ENCODE measurements at places on chromosomes 11 and 22.
A peak's percentile ranks its signal among the peaks of the same experiment; 100 is the strongest.

DNA sequence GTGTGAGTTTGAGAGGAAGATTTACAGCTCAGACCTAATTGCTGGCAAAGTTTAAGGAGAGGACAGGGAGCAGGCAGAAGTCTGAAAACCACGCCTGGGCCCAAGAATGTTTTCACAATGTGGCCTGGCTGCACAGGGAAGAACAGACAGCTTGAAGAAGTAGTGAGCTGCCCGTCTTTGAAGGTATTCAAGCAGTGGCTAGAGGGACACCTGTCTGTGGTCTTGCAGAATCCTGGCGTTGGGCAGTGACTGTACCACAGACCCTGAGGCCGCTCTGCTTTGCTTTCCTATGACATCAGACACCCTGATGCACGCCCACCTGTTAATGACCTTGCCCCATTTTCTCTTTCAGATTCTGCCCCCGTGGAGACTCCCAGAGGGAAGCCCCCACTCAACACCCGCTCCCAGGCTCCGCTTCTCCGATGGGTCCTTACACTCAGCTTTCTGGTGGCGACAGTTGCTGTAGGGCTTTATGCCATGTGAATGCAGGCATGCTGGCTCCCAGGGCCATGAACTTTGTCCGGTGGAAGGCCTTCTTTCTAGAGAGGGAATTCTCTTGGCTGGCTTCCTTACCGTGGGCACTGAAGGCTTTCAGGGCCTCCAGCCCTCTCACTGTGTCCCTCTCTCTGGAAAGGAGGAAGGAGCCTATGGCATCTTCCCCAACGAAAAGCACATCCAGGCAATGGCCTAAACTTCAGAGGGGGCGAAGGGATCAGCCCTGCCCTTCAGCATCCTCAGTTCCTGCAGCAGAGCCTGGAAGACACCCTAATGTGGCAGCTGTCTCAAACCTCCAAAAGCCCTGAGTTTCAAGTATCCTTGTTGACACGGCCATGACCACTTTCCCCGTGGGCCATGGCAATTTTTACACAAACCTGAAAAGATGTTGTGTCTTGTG lies 6.6 kb upstream of the MCM5 start:
- DNase-seq: no peak

GRCh38 chr11:47616726-47617416 lies 22.7 kb upstream of the C1QTNF4 start:
- peak; percentile 26 for DNase-seq

DNA sequence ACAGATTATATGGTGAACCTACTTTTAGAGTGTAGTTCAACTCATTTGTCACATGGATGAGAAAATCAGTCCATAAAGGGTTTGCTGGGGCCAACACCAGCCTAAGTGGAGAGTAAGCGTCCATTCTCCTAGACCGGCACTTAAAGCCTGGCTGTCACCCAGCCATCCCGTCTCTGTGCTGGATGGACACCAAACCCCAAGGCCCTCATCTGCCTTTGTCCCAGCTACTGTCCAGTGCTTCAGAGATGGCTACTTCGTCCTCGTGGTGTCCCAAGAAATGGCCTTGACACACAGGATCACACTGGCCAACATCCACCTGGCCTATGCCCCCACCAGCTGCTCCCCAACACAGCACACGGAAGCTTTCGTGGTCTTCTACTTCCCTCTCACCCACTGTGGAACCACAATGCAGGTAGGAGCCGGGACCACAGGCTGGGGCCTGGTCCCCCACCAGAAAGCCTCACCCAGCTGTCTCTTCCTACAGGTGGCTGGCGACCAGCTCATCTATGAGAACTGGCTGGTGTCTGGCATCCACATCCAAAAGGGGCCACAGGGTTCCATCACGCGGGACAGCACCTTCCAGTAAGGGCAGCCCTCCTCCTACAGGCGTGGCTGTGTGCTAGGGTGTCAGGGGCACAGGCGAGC lies 3.5 kb downstream of the ZP1 start:
- DNase-seq: no peak

DNA sequence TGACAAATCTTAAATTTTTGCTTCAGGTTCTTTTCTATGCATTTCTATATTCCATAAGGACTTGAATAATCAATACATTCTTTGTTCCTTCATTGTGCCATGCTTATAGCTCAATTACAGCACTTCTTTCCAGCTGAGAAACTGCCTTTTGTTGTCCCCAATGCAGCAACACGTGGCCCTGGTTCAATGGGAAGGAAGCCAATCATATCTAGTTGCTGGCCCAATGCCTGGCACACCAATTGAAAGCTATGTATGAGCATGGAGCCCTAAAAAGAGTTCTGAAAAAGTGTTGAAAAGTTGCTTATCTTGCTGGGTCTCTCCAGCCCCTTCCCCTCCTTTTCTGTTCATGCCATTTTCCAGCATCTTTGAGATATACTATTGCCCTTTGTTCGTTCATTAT lies 448.0 kb upstream of the FAT3 start:
- DNase-seq: no peak

GRCh38 chr11:36280531-36280930 lies 8.7 kb downstream of the COMMD9 start:
- no peak for DNase-seq

GRCh38 chr11:43035086-43035485 lies 276.7 kb upstream of the API5 start:
- no peak for DNase-seq

- DNase-seq: no peak
Measured at GRCh38 chr11:116167706-116168458, 604.9 kb downstream of the BUD13 start.

GRCh38 chr11:32562839-32563599 lies 20.6 kb upstream of the EIF3M start:
- DNase-seq: no peak

DNA sequence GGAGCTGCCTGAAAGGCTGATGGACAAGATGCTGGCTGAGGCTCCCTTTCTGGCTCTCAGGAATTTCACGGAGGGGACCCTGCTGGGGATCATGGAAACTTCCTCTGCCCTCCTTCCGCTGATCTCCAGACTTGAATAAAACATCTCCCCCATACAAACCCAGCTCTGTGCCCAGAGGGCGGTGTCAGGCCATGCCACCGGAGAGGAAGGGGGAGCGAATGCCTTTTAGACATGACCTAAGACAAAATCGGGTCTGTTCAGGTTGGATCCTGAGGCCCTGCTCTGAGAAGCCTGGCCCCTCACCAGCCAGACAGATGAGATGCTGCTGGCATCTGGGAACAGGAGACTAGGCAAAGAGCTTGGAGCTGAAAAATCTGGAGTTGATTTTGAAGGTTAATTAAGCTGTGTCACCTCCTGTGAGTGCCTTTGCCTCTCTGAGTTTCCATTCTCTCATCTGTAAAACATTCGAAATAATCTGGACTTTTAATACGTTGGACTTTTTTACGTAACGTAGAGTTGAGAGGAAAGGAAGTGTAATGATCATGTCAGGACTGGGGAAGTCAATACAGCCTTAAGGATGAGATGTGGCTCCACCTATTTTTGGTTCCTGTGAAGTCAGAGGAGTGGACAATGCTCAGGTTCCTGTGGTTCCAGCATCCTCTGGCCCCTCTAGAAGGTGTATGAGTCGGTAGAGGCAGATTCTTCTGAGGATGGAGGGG lies 163.6 kb downstream of the ST3GAL4 start:
- DNase-seq: no peak

DNA sequence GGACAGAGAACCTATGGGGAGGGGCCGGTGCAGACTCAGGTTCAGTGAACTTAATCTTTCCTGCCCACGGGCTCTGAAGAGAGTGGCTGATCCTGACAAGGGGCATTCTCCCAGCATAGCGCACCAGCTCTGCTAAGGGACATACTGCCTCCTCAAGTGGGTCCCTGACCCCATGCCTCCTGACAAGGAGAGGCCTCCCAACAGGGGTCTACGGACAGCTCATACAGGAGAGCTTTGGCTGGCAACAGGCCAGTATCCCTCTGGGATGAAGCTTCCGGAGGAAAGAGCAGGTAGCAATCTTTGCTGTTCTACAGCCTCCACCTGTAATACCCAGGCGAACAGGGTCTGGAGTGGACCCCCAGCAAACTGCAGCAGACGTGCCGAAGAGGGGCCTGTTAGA lies 394.0 kb downstream of the LRRC4C start:
- DNase-seq: no peak

DNA sequence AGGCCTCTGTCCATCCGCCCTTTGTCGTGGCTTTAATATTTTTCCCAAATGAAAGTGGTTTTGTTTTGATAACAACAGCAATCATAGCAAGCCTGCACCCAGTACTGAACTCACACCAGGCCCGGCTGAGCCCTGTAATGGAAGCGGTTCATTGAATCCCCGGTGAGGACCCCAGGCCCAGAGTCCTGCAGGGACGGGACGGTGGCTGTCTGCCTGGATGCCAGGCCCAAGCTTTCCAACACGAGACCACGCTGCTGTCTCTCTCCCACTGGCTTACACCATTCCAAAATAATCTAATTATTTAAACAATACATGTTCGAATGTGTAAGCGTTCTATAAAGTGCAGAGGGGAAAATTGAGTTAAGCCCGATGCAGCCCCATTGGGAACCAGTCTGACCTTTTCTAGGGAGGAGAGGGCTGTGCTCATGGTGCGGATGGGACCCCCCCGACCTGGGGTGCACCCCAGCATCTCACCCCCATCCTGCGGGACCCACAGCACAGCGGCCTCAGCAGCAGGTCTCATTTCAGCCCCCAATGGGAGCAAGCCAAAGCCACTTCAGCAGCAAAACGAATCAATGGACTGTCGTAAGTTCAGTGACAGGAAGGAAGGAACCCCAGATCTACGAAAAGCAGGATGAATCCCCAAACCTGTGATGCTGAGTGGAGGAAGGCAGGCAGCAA lies 1046.9 kb downstream of the BRD1 start:
- no peak for DNase-seq

DNA sequence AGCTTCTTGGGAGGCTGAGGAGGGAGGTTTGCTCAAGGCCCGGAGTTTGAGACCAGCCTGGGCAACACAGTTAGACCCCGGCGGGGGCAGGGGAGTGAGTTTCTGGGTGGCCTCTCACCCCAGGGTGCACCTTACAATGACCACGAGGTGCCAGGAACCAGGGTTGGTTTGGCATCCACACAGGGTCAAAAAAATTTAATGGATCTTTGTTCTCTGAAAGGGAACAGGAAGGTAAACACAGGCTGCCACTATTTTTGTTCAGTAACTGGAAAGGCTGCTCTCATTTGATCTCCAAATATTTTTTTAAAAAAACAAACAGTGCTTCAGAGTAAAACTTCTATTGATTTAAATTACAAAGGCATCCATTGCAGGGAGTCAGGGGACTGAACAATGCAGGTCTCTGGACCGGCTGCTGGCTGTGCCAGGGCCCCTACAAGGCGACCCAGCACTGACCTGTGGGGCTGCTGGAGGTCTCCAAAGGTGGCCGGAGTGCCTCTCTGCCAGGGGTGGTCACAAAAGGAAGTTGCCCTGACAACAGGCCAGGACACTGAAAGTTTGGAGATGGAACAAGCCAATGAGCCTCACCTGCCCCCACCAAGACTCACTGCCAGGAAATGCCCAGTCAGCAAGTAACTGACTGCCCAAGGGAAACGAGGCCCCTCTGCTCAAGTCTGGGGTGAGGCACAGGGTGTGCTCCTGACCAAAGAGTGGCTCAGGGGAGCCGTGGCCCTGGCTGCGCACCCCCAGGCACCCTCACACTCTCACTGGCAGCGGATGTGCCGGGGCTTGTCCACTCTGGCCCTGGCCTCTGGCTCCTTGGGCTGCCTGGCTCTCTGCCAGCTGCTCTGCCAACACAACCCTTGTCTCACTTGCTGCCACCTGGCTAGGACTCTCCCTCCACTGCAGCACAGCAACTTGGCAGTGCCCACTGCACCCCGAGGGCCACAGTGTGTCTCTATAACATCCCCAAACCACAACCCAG lies 51.8 kb downstream of the ARFGAP3 start:
- DNase-seq: no peak

GRCh38 chr11:99632969-99633368 lies 612.2 kb downstream of the CNTN5 start:
- DNase-seq: no peak

DNA sequence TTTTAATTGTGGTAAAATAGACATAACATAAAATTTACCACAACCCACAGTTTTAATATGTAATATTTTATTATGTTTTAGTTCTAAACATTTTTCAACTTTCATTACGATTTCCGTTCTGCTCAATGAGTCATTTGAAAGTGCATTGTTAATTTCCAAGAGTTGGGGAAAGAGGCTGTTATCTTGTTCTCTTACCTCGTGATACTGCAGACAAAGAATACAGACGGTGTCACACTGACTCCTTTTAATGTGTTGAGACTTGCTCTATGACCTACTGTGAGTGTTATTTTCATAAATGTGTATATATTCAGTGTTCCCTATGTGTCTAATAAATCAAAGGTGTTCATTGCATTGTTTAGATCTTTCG lies 10.8 kb upstream of the RAC2 start:
- DNase-seq: no peak

DNA sequence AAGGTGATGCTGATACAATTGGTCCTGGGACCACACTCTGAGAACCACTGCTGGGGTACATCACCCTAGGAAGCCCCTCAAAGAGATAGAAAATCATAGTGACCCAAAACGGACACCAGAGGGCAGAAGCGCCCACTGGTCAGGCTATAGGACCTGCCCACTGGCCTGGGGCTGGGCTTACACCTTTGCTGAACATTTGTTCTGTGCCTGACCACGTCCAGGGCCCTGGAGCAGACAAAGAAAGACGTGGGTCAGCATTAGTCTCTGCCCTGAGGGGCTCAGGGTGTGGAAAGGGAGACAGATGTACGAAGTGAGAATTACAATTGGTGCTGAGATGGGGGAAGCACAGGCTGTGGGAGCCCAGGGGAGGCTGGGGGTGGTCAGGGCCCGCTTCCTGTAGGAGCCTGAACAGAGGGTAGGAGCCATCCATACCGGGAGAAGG lies 14.4 kb upstream of the SERPINH1 start:
- DNase-seq: peak; percentile 32

GRCh38 chr11:9817191-9817590 lies 153.3 kb downstream of the SWAP70 start:
- no peak for DNase-seq

DNA sequence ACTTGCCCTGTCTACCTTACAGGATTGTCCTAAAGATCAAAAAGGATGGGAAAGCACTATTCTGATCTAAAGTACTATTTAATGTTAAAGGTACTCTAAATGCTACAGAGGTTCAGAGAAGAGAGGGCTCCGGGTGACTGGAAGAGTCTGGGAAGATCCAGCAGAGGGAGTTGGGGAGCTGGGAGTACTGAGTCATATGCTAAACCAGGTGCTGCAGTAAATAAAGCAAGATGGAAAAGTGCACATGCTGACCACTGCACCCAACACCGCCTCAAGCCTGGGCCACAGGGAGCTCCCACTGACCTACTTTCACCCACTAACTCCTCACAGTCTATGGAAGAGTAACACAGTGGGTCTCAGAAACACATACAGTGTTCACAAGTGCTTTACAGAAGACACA lies 49.3 kb downstream of the WT1 start:
- peak; percentile 28 for DNase-seq

GRCh38 chr11:45450189-45450588 lies 164.0 kb upstream of the SYT13 start:
- DNase-seq: no peak
